Activated CD4-positive, alpha-beta T cell treated with anti-CD3 and anti-CD28 coated beads for 4 hours (primary cell): ENCODE measurements at places on chromosomes 2 and 18.

DNA sequence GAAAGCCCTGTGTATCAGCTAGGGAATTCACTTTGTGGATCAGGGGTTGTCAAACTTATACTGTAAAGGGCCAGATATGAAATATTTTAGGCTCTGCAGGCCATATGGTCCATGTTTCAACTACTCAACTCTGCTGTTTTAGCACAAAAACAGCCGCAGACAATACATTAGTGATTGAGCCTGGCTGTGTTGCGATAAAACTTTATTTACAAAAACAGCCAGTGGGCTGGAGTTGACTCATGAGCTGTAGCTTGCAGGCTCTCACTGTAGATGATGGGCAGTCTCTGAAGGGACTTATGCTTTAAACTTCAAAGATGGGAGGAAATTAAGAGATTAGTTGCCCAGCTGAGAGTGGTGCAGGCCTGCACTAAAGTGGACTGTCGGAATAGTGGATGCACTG lies 33.1 kb downstream of the WDR7 start:
- no peak for DNase-seq

DNA sequence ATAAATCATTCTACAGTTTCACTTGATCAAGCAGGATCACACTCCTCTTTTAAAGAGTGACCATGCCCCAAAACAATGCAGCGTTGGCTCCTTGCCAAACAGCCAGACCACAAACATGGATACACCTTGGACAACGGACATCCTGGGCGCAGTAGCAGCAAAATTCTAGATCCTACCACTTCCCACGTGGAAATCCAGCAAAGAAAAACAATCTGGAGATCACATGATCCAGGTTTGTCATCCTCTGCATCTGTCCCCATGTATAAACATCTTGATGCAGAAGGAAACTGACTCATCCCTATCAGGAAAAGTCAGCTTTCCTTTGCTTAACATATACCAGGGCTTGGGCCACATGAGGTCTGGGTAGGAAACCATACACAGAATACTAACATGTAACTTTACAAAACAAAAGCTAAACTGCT lies 53.1 kb downstream of the ZNF521 start:
- no peak for DNase-seq

DNA sequence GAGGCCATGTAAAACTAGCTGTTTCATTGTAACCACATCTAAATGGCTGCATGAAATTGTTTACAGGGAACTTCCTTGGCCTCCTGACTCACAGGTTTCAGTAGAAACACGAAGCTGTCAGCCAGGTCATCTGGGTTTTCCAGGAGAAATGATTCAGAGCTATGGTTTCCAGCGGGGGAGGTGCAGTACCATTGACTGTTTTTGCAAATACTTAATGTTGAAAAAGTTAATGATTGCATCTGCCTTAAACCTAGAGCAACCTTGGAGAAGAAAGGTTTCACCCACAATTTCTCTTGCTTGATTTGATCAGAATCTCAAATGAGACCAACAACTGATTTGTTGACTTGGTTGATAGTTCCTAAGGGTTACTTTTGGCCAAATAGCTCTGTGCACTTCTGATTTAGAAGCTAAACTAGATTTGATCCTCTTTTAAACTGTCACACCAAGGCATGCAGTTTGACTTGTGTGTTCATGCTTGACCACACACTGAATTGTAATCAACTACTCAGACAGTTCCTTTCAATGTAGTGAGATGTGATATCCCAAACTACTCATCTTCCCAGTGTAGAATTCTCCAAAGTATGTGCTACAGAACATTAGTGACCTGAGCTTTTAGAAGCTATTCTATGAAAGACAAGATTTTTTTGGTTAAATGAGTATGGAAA lies 193.5 kb upstream of the CHST9 start:
- no peak for DNase-seq

DNA sequence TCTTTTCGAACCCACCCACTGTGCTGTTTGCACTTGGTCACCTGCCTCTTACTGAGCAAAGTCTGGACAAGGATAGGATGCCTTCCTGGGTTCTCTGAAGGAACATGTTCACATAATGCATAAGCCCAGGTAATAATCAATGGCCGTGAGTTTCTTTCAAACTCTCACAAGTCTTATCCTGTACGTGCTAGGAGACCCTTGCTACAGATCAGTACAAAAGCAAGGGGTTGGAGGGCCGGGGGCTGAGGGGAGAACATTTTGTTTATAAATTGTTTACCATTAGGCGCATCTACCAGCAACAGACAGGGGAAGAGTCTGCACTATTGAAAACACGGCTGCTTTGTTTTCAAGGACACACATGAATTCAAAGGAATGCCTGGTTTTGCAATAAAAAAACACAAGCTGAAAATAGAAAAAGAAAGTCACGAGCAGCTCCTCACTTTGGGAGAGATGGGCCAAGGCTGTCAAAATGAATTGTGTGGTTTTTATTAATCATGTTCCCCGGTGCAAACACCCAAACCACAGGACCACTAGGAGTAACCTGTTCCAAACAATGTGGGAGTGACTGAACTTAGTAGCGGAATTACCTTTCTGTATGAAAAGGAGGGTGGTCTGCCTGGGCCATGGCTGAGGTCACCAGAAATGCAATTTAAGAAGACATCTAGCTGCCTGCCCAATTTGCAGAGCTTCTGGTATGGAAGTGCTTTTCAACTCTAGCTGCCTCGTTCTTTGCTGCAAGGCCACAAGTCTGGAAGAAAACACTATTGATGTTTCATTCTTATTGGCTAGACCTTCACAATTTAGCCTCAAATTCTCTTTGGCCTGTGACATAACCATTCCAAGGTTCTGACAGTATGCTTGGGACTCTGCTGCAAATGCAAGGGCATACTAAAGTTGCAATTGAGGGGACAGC lies 73.5 kb downstream of the CCBE1 start:
- DNase-seq, result no peak

DNA sequence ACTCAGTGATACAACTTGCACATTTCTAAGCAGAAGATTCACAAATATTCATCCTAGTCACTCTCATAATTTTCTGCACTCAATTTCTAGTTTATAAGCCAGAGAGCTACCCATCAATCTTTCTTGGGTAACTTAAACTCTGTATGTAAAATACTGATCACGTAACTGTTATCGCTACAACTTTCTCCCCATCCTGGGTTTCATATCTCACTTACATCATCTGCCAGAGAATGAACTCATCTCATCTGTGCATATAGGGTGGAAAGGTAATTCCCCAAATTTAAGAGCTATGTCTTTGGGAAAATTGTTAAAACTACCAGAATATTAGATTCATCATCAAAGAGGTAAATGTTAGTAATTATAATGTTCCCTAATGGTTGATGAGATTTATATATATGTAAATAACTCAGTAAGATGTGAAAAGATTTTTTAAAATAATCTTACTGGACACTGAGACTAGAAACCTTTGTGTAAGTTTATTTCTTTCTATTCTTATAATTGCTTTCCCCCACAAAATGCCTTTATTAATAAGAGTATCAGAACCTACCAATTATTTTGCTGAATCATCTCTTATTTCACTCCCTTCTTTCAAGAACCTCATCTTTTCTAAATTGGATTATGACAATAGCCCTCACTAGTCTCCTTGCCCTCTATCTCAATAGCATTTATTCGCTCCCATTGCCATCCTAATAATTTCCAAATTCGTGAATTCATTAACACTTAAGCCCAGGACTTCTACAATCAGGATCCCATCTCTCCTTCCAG lies 729.0 kb downstream of the EPHA4 start:
- no peak for DNase-seq

GRCh38 chr18:68241881-68242280 lies 473.0 kb downstream of the TMX3 start:
- no peak for DNase-seq

DNA sequence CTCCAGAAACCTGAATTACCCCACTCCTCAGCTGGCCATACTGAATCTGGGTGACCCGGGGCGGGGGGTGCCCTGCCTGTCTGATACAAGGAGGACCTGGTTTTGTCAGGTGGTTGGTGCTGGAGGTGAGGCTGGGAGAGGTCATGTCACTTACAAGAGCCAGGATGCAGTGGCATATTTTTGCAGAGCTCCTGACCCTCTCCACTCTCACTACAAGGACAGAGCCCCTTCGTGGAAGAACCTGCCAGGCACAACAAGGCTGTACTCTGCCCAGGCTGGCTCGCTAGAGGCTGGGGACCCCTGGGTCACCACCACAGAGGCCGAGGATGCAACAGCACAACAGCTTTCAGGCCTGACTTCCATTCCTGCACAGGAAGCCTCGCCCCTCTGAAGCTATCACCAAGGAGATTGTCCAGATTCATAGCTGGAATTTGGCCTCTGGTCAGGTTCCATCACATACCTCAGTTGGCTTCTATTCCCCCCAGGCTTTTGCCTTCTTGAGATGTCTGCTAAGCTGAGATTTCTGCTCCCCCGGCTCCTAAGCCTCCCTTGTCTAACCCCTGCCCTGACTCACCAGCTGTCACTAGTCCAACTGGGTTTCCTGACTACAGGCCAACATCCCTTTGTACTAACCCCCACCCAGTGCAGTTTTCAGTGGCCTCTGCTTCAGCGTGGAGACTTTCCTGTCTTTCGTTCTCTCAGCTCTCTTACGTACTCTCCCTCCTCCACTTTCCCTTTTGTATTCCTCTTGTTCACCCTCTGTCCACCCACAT lies 132.5 kb upstream of the EPAS1 start:
- no peak for DNase-seq

DNA sequence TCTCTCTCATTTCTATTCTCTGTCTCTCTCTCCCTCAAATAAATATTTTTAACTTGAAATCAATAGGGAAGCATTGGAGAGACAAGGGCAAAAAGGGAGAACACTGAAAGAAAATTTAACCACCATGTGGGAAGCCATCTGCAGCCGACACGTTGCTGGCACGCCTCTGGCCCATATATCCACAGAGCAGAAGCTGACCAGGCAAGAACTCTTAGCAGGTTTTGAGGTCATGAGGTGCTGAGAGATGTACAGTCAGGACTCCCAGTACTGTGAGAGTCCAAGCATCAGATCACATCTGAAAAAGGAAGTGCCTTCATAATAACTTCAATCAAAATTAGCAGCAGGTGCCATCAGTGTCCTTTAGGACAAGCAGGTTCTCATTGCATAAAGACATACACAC lies 156.6 kb downstream of the AKAIN1 start:
- no peak for DNase-seq

- no peak for DNase-seq
Observed at GRCh38 chr2:101753720-101754490, 56.4 kb downstream of the MAP4K4 start.

DNA sequence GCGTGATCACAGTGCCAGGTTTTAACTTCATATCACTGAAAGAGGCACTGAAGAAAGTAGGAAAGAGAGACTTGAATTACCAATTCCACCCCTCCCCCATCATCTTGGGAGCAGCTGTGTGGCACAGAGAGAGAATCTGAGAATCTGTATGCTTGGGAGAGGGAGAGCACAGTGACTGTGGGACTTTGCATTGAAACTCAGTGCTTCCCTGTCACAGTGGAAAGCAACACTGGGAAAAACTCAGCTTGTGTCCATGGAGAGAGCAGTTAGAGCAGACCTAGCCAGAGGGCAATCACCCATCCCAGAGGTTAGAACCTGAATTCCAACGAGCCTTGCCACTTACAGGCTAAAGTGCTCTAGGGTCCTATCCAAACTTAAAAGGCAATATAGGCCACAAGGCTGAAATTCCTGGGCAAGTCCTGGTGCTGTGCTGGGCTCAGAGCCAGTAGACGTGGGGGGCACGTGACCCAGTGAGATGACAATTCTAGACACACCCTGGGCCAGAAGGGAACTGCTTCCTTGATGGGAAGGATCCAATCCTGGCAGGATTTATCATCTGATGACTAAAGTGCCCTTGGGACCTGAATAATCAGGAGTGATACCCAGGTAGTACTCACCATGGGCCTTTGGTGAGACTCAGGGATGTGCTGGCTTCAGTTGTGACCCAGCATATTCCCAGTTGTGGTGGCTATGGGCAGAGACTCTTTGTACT lies 15.5 kb upstream of the ABCB11 start:
- no peak for DNase-seq

DNA sequence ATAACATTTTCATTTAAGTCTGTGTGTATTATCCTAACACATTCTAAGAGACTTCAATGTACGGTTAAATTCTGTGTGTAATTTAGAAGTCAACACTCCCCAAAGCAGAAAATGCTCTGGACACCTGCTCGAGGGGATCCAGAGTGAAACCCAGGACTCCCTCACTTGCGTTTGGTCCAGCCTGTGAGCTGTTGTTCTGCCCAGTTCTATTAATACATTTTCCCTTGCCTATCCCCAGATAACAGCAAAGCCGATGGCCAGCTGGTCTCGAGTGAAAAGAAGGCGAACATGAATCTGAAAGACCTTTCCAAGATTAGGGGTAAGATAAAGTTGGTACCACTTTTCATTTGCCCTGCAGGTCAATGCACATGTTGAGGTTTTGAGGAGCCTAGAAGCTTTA lies 31.0 kb upstream of the SP100 start:
- no peak for DNase-seq

DNA sequence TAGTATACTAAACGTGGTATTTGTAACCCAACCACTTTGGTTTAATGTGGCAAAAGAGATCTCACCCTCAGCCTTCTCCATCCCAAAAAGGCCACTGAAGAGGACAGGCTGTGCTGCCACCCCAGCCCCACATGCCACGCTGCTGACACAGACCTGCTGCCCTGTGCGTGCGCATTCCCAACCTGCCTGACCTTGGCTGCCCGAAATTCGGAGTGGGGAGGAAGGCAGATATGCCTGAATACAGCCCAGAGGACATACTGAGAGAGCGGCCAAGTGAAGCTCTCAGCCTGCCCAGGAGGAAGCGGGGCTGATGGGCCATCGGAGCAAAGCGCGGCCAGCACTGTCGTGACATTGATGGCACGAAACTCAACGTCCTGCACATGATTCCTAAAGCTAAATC lies 70.0 kb downstream of the HDAC4 start:
- no peak for DNase-seq

GRCh38 chr18:42658171-42658570 lies 457.3 kb downstream of the RIT2 start:
- DNase-seq, result no peak

DNA sequence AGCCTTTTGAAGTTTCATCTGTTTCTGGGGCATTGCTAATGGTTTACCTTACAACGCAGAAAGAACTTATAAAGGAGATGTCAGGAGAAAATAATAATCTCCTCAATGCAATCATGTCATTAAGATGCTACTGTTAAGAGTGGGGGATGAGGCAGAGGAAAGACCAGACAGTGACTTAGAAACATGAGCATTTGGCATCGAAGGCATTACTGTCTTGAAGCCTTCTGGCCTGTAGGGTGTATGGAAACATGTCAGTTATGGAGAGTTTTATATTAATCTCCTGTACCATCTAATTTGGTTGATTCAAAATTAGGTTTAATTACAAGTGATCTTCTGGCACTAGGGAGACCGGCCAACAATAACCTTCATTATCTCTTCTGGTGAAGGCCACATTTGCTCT lies 32.5 kb downstream of the CDC42EP3 start:
- DNase-seq, result no peak

GRCh38 chr2:84038866-84039265 lies 420.2 kb downstream of the SUCLG1 start:
- no peak for DNase-seq

DNA sequence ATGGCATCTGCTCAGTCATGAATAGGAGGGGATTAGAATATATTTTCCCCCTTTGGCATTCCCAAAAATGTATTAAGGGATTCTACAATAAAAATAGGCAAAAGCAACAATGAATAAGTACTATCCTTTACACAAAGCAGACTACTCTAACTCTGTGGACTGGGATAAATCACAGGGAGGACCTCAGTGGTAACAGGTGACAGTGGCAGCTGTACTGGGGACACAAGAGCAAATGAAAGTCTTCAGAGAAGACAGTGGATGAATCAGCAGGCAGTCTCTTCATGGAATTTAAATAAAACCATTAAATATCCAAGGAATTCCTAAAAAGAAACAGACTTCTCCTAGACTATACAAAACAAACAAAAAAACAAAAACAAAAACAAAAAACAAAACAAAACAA lies 4.8 kb downstream of the CDH7 start:
- DNase-seq, result no peak

- no peak for DNase-seq
Observed at GRCh38 chr2:60440079-60440766, 113.2 kb downstream of the BCL11A start.
